ENCODE measurements at places on chromosomes 7 and 10.

DNA sequence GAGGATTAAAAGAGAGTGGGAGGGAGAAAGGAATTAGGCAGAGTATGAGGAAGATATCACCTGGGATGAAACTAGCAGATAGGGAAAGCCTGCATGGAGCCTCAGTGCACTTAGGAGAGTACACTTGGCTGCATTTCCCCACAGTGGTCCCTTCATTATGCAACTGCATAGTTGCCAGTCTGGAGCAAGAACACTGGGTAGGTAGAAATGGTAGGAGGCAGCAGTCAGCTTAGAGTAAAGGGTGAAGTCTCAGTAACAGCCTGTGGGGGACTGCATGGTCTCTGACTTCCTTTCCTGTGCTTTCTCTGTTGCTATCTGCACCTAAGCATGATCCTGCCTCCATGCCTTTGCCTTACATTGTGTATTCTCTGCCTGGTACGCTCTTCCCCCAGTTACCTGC lies 14.0 kb upstream of the PCGF5 start:
- DNase-seq = no peak

DNA sequence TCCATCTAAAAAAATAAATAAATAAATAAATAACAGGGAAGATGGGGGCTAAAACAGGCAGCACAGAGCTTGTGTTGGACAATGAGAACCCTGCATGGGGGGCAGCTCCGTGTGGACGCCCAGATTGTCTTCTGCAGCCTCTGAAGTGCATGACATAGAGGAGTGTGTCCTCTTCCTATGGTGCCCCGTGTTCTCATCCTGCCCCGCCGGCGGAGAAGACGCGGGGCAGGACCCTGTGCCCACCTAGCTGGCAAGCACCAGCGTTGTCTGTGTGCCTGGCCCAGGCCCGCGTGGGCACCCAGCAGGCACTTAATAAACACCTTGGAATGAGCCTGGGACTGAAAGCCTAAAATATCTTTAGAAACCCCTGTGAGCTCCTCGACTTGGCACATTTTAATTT lies 88.7 kb upstream of the DNAAF5 start:
- no peak for DNase-seq

GRCh38 chr10:52442576-52442975 lies 128.5 kb downstream of the DKK1 start:
- no peak for DNase-seq

- no peak for DNase-seq
These were observed 71.8 kb upstream of the PIK3CG start for GRCh38 chr7:106793015-106793975.

DNA sequence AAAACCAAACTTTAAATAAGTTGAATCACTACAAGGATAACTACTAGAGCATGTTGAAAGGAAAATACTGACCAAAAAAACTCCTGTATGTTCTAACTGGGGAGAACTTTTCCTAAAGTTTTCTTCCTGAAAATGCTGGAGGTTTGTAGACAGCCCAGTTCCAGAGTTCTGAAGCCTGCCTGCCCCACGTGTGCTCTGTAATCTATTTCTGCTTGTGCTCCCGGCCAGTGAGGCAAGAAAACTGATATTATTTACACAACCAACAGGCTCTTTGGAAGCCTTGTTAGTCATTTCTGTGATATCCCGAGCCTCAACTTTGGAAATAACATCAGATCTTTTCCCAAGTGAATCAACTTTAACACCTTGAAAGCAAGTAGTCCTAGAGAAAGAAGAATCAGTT lies 46.7 kb downstream of the ZFAND4 start:
- DNase-seq = no peak

DNA sequence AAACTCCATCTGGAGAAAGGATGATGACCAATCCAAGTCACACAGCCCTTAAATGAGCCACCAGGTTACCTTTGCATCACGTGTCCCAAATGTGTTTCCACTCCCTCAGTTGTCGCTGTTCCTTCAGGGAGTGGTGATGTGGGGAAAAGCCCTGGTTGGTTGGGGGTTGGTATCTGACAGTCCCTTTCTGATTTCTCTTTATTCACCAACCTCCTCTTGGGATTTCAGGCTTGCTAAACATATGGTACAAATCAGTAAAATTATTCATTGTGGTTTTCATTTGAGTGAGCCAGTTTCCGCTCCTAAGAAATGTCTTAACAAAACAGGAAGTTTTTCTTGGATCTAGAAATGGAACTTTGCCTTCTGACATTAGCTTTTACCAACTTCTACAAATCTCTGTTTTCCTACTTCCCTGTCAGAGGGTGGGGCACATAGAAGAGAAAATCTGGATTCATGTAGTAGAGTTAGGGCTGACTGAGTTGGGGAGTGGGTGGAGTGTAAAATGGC lies 40.0 kb upstream of the KMT2E start:
- DNase-seq = no peak

DNA sequence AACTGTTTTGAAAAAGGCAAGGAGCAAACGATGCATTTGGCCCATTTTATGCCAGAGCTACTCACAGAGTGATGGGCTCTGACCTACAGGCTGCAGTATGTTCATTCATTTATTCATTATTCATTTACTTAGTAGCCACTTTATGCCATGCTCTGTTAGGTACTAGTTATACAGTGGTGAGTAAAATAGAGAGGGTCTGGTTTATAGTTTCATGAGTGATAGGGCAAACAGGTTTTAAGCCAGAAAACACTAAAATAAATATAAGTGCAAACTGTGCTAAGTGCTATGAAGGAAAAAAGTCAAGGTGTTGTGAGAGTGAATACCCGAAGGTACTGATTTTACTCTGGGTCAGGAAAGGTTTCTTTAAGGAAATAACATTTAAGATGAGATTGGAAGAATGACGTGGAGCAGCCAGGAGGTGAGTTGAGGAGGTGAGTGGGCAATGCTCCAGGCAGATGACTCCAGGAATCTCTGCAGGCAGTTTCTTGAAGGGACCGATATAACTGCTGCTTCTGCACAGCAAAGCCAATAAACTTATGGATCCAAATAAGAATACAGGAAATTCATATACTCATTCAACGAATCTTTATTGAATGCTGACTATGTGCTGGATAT lies 56.9 kb upstream of the FAM133B start:
- DNase-seq = no peak

DNA sequence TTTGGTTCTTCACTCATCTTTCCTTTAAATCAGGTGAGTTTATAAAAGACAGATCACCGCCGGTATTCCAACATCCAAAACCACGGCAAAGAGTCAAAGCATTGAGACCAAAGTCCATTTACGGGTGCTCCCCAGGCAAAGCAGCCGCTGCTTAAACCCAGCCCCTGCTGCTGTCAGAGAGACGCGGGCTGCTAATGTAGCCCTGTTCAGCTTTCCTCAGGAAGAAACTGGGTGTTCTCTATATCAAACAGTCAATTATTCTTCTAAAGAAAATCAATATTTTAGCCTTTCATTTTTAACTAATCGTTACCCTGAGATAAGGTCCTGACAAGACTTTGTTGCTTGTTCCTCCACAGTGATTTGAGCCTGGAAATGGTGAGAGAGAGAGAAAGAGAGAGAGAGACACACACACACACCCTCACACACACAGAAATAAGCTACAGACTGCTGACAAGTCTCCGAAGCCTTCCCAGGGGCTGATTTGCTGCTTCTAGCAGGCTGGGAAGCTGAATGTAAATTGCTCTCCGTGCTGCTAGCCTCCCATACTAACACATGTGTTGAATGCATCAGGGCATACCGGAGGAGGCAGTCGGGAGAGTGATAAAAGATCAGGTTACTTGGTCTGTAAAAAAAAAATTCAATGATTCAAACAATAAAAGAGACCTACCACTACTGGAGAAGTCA lies 183.0 kb upstream of the ANK3 start:
- DNase-seq = no peak

DNA sequence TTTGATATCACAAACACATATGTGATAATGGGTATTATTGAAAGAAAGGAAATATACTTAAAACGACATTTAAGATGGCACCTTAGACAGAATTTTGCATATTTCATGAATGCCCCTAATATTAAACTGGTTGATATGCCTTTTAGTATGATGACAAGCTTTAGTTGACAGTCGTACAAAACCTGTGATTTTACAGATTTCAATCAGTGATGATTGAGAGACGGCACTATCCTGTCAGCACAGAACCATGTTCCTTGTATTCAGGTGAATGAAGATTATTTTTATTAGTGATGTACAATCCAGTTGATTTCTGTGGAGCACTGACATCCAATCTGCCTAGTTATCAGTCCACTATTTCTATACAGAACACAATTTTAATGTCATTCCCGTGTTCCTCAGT lies 333.0 kb downstream of the CNTNAP2 start:
- DNase-seq = no peak

GRCh38 chr10:119005362-119006043 lies 24.0 kb upstream of the NANOS1 start:
- no peak for DNase-seq

DNA sequence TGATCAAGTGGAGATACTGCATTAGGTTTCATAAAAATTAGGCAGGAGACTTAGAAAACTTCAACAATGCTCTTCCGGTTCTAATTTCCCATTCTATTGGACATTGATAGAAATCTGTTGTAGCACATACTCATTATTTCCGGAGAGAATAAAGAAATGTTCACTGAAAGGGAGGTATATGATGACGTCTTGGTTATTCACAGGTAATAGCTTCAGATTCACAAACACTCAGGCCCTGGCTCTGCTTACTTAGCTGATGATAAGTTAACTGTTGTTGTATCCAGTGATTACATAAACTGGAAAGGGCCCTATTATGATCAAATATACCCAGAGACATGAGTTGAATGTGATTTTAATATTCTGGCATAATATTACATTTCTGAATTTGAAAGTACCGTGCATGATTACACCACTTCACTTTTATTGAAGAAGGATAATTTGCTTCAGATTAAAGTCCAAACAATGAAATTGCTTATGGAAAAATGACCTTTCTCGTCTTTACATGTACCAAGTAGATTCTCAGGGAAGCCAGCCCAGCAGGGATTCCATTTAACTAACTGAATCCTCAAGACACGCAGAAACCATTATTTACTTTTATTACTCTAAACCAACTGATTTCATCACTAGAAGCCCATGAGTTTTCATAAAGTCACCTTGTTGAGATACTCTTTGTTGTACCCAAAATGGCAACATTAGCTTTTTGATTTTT lies 288.0 kb upstream of the PITRM1 start:
- DNase-seq = no peak

DNA sequence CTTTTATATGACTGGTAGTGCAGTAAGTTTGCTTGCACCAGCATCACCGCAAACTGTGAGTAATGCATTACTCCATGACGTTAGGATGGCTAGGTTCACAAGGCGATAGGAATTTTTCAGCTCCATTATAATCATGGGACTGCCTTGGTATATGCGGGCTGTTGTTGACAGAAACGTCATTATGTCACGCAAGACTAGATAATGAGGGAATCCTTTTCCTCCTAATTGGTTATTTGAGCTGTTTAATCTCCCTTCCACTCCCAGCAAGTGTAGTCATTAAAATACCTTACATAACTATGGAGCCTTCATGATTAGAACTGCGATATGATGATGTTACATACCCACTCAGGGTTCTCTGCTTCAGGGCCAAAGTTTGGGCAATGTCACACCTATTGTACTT lies 17.3 kb downstream of the KLLN start:
- DNase-seq = no peak

Measured in stimulated activated CD8-positive, alpha-beta memory T cell treated with anti-CD3 and anti-CD28 coated beads, Interleukin-7, amount 100 ng/mL, for 4 hours (primary cell).